ENCODE measurements at places on chromosomes 7 and 10. TPM values are rescaled to one million over a fixed set of nuclear protein-coding genes. Genes with fewer than 3 reads are reported as not detected.

SAMD9L gene
- 162 TPM for total RNA-seq

GIMAP1 gene
- total RNA-seq = 27.2 TPM

CYP3A5 gene
- total RNA-seq = not detected

FLNC gene
- total RNA-seq = 0.02 TPM

NODAL gene
- total RNA-seq = not detected

NYAP1 gene
- total RNA-seq = not detected

PLAC9 gene
- total RNA-seq = not detected

COL1A2 gene
- total RNA-seq = 4.6 TPM

Measured in T-helper 1 cell treated with Interleukin-12 subunit alpha and Interleukin-12 subunit beta and Interleukin-4 antibody, amounts not matched to agents 30 ng/mL and 1 ng/mL, for 36 hours (primary cell).